ENCODE measurements at places on chromosomes 11 and 22.

GRCh38 chr22:44371741-44372525 is 59.2 kb upstream of the SHISAL1 start:
- no peak for DNase-seq

GRCh38 chr11:20033806-20034205 is 126.5 kb downstream of the DBX1 start:
- DNase-seq, result no peak

- DNase-seq, result no peak
Observed at GRCh38 chr22:40560551-40560950, 76.0 kb downstream of the MRTFA start.

DNA sequence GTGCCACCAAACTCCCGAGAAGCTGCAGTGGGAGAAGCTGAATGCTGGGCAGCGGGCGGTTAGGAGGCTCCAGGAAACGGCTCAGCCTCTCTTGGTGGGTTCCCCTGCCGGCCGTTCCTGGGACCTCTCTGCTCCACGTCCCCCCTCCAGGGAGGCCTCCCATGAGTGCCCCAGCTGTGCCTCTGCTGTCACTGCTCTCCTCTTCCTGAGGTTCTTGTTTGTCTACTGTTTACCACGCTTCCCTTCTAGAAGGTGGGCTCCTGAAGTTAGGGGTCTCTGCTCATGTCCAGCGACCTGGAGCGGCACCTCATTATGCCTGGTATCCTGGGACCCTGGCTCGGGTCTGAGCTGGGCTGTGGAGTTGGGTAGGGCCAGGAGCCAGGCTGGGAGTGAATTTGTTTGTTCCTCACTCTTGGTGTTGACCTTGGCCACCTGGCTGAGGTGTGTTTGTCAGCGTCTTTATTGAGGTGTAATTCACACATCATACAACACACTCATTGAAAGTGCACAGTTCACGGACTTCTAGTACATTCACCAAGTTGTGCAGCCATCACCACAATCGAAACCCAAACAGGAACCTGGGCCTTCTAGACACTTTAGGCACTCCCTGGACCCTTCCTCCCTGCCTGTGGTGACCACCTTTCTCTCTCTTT is 37.8 kb upstream of the GRAMD4 start:
- no peak for DNase-seq

DNA sequence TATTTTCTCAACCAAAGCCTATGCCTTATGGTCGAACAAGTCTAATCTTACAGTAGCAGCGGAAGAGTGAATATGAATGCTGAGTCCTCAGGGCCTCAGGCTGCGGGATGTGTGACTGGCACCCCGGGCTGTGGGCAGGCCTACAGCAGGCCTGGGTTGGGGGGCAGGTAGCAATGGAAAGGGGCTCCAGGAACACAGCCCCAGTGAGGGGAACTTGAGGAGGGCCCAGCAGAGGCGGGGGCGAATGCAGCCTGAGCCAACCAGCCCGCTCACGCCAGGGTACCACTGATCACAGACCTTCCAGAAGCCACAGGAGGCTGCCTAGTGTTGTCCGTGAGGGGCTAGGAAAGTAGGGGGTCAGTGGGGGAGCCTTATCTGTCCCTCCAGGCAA is 11.3 kb upstream of the CD5 start:
- DNase-seq, result no peak

DNA sequence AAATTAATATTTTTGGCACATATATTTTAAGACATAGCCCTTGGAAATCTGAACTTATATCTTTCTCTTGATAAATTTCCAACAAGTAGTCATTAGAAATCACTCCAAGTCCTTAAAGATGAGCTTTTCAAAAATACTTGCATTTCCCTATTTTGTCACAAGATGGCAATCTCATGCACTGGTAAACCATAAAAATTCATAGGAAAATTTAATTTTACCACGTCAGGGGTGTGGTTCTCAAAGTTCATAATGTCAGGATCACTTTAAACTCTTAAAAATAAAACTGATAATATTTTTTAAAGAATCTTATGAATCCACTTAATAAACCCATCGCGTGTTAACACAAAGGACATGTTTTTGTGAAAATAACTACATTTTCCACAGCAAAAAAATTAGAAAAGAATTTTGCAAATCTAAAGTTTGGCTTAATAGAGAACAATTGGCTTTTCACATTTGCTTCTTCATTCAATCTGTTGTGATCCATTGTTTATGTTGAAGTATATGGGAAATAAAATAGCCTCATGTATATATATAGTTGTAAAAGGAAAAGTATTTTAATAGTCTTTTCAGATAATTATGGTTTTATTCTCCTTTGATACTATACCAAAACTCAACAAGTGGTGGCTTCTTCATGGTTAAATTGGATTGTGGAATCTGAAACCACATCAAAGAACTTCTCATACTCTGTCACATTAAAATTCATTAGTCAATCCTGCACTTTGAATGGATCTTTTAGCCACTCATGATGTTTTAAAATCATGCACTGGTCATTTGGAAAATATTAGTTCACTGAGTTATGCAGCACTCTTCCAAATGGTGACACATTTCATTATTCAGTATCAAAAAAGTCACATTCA is 169.1 kb downstream of the CADM1 start:
- no peak for DNase-seq

GRCh38 chr22:19705181-19705934 is 8.9 kb upstream of the SEPTIN5 start:
- no peak for DNase-seq

DNA sequence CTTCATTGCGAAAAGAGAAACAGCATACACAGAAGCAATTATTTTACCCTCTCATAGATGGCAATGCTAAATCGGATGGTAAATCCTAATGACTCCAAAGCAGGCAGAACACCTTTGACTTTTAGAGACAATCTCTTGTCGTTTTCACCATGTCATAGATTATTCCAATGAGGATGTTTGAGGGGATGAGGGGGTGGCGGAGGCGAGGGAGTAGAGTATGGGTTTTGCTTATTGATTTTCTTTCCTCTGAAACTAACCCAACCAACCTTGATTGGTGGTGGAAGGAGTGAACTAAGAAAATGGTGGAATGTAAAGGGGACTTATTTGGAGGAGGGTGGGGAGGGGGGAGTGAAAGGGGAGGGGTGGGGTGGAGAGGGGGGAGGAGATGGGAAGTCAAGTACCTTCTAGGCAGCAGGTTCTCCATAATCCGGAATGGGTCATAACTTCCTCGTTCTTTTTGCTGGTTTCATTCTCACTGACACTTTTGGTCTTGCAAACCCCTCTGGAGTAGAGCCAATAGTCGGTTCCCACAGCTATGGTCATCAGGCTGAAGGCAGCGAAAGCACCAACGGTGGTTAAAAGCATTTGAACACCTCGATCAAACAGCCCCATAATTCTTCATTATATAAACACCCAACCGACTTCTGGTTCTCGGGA is 1.5 kb downstream of the CACNG2 start:
- DNase-seq, result no peak

- no peak for DNase-seq
Observed at GRCh38 chr11:119696378-119697222, 32.4 kb downstream of the NECTIN1 start.

DNA sequence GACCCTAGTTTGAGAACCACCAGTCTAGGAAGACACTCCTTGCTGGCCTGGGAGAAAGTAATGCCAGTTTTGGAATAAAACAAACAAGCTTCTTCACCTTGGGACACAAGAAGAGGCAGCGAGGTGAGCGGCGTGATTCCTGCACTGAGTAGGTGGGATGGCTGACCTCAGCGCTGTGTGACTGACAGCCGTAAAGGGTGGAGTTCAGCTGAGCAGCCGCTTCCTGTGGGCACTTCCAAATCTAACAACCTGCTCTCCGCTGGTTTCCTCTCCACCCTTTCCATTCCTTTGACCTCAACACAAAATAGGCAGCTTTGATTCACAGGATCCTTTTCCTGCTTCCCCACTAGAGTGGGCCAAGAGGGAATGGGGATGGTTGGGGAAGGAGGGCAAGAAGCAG is 45.8 kb downstream of the PC start:
- no peak for DNase-seq

- DNase-seq, result no peak
Observed at GRCh38 chr11:128620309-128621100, 33.1 kb upstream of the ETS1 start.

- DNase-seq, result no peak
Observed at GRCh38 chr11:47383071-47383470, 4.7 kb upstream of the SPI1 start.

DNA sequence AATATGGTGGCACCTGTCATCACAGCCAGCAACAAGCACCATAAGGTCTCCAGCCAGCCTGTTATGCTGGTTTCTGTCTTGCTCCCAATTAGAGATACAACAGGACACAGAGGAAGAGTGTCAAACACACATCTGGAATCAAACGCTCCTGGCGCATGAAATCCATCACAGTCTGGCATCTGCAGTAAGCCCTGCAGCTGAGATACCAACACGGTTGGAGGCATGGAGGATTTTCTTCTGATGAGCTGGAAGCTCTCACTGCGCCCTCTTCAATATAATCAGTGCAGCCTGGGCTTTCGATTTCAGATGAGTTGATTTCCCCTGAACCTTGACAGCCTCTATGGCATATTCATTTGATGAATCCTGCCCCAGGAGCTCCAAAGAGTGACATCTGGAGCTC is 27.8 kb upstream of the CARS1 start:
- no peak for DNase-seq

DNA sequence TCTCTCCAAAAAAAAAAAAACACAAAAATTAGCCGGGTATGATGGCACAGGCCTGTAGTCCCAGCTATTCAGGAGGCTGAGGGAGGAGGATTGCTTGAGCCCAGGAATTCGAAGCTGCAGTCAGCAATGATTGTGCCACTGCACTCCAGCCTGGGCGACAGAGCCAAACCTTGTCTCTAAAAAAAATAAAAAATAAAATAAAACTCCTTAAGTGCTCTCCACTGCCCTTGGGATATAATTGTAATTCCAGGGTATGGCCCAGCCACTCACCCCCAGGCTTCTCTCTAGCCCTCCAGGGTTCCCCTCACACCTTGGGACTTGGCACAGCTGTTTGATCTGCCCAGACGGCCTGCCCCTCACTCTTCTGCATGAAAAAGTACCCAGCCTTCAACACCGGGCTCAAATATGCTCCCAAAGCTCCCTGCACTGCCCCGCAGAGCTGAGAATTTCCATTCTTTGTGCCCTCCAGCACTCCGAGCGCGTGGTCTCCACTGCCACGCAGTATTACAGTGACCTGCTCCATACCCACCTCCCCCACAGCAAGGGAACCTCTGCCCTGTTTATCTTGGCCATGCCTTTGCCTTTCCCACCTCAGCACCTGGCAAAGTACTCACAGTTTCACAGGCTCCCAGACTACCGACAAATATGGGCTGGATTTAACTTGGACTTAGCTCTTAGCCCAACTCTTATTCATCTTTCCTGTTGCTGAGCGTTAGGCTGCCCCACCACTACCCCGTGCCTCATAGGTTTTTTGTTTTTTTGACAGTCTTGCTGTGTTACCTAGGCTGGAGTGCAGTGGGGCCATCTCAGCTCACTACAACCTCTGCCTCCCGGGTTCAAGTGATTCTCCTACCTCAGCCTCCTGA is 7.6 kb upstream of the FTH1 start:
- no peak for DNase-seq

DNA sequence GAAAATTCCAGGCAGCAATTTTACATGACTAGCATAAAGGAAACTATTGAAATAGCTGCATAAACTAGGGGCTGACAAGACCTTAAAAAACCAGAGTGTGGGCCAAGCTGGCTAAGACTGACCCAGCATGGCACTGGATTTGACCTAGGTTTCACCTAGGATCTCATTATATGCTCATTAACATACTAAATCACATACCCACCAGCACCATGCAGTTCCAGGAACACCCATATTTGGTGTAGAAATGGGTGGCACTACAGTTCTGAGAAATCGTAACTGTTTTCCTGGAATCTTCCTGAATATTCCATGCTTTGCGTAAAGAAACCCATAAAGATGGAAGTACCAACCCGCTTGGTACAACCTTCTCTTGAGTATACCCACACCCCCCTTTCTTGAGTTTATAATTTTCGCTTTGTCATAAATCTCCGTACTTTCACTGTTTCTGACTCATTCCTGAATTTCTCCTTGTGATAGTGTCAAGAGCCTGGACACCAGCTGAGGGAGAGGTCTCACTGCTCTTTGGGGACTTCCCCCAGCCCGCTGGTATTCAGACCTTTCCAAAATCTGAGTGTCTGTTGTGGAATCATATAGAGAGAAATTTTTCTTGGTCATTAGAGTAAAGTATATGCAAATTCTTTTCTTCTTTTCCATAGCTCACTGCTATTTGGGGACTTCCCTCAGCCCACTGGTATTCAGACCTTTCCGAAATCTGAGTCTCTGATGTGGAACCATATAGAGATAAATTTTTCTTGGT is 55.1 kb downstream of the MTMR3 start:
- DNase-seq, result no peak

DNA sequence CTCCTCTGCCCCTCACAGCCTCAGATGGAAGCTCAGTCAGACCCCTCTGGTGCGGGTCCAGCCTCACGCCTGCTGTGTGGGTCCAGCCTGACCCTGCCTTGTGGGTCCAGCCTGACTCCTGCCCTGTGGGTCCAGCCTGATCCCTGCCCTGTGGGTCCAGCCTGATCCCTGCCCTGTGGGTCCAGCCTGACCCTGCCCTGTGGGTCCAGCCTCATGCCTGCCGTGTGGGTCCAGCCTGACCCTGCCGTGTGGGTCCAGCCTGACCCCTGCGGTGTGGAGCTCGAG is 445.3 kb downstream of the BRD1 start:
- no peak for DNase-seq

GRCh38 chr22:30195245-30196140 is 51.1 kb downstream of the LIF start:
- DNase-seq, result no peak

DNA sequence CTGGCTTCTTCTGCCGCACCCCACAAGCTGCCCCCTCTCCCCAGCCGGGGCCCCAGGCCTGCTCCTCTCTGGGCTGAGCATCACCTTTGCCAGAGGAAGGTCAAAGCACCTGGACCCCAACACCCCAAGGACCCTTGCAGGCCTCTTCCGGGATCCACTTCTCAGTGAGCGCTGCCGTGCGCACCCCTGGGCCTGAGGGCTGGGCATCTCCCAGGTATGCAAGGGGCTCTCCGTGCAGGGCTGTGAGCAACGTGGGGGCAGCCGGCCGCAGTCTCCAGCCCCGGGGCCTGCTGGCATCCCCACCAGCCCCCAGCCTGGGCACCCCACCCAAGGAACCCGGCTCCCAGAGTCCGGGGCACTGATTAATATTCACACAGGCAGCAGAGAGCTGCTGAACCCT is 64.0 kb downstream of the BRD1 start:
- DNase-seq, result no peak

DNA sequence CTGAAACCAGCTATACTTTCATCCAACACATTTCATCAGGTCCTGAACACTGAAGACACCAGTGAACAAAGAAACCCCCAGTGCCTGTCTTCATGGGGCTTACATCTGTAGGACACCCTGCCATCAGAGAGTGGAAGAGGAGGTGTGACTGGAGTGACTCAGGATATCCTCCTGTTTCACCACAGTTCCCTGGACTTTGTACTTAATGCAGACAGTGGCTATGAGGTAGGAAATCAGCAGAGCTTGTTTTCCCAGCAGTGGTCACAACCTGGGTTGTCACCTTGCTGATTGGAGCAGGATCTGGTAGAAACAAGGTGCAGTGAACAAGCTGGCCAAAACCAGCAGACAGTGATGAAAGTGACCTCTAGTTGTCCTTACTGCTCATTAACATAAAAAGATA is 128.8 kb downstream of the KIRREL3 start:
- no peak for DNase-seq
